NCI-H146 (cell line): ENCODE measurements at places on chromosomes 7 and 10.
A peak's percentile ranks its signal among the peaks of the same experiment; 100 is the strongest.

DNA sequence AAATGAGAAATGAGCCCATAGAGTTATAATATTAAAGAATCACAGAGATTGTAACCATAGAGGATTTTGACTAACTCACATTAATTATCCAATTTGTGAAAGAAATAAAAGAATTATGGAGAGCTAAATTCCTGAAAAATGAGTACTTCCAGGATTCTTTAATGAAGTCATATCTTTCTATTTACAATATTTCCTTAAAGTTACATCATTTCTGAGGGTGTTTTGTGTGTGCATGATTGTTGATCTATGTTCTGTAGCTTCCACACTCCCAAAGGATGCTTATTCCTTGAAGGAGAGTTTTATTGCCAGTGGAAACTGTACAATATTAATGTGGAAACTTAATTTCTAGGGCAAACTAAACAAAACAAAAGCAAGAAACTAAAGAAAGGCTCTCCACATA lies 299.6 kb downstream of the MDFIC start:
- no peak for DNase-seq

DNA sequence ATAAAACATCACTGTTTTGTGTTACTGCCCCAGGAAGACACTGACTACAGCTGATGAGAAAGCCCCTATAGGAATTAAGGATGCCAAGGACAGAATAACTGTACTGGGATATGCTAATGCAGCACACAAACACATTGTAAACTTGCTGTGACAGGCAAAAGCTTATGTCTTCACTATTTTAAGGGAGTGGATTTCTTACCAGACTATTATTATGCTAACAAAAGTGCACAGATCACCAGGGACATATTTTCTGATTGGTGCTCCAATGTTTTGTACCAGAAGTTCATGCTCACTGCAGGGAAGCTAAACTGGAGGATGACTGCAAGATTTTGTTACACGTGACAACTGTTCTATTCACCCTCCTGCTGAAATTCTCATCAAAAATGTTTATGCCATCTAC lies 48.1 kb upstream of the PTPN12 start:
- DNase-seq, result no peak

DNA sequence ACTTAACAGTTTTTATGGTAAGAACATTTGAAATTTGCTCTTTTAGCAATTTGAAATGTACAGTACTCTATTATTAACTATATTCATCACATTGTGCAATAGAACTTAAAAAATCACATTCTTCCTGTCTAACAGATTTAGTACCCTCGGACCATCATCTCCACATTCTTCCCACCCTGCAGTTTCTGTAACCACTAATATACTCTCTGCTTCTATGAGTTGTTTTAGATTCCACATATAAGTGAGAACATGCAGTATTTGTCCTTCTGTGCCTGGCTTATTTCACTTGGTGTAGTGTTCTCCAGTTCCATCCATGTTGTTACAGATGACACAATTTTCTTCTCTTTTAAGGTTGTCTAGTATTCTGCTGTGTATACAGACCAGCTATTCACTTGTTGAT lies 88.9 kb upstream of the SEC61G start:
- DNase-seq, result no peak

DNA sequence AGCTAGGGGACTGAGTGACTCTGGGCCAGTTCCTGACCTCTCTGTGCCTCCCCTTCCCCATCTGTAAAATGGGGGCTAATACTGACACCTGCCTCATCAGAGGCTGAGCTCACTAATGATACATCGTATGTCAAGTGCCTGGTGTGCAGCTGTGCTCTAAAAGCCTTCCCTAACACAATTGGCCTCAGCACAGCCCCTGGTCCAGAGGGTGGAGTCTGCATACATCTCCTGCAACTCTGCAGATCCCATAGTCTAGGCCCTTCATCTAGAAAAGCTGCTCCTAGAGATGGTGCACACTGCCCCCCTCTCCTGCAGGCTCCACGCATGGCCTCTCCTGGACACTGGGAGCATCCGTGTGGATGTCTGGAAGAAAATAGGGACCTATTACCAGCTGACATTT lies 255.0 kb downstream of the RPS24 start:
- DNase-seq, result peak; percentile 22

- DNase-seq, result no peak
Measured at GRCh38 chr7:19552576-19552975, 156.3 kb downstream of the POLR1F start.

DNA sequence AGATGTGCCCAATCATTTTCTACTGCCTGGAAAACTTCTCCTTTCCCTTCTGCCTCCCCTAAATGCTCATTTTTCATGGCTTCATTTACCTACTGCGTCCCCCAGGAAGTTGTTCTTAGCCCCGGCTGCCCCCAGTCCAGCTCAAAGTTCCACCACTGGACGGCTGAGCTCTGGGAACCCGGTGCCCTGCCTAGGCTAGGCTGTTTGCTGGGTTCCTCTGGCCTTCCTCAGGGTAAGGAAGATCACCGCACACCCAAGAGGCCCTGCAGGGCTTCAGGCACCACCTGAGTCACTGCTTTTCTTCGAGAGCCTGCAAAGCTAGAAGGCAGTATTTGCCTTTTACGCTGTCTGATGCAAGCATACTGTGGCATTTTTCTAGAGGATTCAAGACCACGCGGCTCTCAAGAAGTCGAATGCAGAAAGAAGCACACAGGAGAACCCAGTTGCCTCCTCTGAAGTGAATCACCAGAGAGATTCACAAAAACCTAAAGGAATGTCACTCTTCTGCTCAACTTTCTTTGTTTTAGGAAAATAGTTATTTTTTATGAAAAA lies 46.7 kb upstream of the ZMIZ1 start:
- DNase-seq, result no peak

GRCh38 chr7:25894902-25895791 lies 256.9 kb upstream of the NFE2L3 start:
- DNase-seq, result no peak
